ENCODE measurements at places on chromosomes 3 and 15. TPM values are rescaled to one million over a fixed set of nuclear protein-coding genes. Genes with fewer than 3 reads are reported as not detected.

DNA sequence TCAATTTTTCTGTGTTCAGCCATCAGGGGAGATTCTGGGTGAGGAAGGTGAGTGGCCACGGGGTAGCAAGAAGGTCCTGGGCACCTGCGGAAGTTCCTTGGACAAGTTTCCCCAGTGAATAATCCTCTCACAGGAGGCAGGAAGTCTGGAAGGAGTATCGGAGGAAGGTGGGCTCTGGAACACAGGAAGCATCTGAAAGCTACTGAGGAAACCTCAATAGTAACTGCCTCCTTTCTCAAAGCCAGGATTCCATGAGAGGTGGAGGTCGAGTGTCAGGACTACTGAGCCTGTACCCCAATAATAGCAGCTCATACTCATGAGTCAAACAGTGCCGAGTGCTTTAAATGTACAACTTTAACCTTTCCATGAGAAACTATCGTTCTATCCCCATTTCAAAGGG, 110.9 kb downstream of the OXNAD1 start:
- DNase-seq, result no peak

GRCh38 chr3:42062464-42062863, 28.7 kb upstream of the TRAK1 start:
- DNase-seq, result no peak

The LRRC2 gene
- total RNA-seq, result 10.1 TPM

- no peak for DNase-seq
These were observed 16.9 kb downstream of the ITIH3 start for GRCh38 chr3:52811452-52812011.

DNA sequence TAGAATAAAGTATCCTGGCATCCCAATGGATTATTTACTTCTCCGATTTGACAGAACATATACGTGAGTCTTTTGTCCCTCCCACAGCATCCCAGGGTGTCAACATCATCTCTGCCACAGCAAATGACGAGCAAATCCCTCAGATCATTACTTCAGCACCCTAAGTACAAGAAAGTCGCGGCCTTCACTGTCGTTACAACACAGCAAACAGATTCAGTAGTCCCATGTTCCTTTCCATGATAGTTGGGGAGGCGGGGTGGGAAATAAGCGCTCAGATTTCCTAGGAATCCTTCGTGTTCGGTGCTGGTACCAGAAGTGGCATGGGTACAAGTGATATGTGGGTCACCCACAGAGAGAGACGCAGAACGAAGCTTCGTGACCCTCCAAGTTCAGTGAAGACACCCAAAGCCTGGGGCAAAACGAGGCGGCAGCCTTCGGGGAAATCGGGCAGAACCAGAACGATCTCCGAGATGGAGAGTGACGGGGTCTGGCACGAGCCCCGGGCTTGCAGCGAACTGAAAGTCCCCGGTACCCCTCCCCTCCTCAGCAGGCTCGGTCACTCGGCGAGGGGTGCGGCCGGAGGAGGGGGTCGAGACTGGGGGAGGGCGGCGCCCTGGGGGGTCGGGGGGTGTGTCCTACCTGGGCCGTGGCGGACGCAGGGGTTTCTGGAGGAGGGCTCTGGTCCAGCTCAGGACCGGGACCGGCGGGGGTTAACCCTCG, 619 bp downstream of the TTBK2 start:
- peak; percentile 39 for DNase-seq

DNA sequence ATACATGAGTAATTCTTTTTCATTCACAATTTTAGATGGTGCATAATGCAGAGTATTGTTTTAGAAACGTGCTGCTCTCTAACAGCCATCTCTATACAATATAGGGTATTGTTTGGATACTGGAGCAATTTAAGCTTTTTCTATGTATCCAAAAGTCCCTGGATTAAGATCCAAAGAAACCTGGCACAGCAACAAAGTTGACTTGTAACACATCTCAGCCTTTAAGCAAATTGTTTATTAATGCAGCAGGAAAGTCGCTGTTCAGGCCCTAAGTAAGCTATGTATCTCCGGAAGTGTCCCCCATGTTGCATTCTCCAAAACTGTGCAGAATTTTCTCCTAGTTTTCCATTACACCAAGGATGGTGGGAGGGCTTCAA, 7.3 kb downstream of the VGLL4 start:
- no peak for DNase-seq

DNA sequence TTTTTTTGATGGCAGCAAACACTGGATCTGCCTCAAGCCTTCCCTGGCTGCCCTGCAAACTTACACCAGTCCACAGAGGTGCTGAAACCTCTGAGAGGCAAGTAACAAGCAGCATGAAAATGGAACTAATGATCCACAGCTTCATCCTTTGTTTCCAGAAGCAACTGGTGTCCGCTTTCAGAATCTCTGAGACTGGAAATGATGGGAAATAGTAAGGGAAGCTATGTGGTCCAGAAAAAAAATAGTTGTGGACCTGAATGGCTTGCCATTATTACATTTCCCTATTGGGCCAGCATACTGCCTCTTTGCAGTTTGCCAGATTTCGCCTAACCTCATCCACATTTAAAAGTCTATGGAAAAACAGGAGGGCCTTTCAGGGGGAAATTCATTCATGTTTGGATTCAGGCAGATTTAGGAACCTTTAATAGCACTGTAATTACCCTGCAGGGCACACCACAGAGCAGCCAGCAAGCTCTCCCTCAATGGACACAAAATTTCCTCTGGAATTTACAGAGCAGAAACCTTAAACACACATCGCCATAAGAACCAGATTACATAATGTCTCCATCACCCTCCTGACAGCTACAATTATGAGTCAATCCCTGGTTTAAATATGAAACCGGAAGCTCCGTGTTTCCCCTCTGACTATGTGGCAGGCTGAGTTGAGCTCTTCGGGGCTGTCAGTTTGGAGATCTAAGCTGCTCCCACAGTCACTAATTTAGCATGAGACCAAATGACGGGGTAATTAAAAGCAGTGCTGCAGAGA, 134.4 kb downstream of the TMCO5A start:
- peak; percentile 68 for DNase-seq

The UPK1B gene
- not detected for total RNA-seq

The CCR9 gene
- total RNA-seq, result not detected

The HYAL1 gene
- total RNA-seq, result 0.90 TPM

- DNase-seq, result peak; percentile 58
These were observed 172.7 kb downstream of the MEGF11 start for GRCh38 chr15:66080717-66081398.

DNA sequence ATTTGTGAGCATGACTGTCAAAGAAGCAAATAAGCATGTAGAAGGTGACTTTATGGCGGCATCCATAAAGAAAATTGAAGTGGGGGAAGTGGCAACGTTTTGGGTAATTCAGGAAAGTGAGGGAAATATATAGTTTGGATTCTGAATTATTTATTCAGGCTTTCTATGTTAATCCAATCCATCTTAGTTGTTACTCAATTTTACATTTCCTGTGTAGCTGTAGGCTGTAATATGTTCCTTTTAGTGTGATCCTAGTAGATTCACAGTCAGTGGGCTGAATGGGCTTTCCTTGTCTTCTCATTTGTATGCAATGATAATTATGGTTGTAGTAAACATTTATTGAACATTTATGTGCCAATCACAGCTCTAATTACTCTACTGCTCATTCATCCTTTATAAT, 654.1 kb downstream of the EDEM1 start:
- DNase-seq, result no peak

- peak; percentile 23 for DNase-seq
These were observed 1.0 kb downstream of the CPNE9 start for GRCh38 chr3:9704347-9705322.

The STARD5 gene
- total RNA-seq, result 8.8 TPM

- DNase-seq, result no peak
These were observed 39.4 kb upstream of the CCR2 start for GRCh38 chr3:46314517-46314916.

- no peak for DNase-seq
These were observed 274.9 kb upstream of the ZPLD1 start for GRCh38 chr3:102159810-102160451.

GRCh38 chr3:5190147-5190791, 2.8 kb downstream of the EDEM1 start:
- DNase-seq, result no peak

DNA sequence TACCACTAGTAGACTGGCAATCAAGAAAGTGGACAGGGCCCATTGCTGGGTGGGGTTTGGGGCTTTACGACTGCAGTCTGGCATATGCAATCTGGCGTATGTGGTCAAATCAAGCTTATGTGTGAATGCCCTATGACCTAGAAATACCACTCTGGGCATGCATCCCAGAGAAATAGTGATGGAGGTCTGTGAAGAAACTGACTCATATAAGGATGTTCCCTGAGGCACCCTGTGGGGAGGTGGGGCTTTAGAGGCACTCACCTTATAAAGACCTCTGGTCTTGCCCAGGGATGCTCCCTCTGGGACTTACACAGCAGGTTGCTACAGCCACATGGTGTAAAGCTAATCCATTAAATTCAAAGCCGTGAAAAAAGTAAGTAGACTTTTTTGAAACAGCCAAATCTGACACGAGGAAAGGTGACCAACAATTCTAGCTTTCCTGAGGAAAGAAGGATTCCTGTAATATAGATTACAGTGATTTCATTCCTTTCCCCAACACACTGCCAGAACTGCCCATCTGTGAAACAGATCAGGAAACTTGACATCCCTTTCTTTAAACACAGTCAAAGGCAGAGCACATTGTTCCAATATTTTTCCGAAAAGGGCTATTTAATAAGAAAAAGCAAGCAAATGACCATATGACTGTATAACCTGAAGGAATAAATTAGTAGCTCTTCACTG, 13.6 kb downstream of the RARRES1 start:
- DNase-seq, result peak; percentile 92

The CCDC9B gene
- 16.2 TPM for total RNA-seq

- DNase-seq, result no peak
These were observed 24.1 kb upstream of the SACM1L start for GRCh38 chr3:45665101-45665572.

The OXTR gene
- 6.1 TPM for total RNA-seq

DNA sequence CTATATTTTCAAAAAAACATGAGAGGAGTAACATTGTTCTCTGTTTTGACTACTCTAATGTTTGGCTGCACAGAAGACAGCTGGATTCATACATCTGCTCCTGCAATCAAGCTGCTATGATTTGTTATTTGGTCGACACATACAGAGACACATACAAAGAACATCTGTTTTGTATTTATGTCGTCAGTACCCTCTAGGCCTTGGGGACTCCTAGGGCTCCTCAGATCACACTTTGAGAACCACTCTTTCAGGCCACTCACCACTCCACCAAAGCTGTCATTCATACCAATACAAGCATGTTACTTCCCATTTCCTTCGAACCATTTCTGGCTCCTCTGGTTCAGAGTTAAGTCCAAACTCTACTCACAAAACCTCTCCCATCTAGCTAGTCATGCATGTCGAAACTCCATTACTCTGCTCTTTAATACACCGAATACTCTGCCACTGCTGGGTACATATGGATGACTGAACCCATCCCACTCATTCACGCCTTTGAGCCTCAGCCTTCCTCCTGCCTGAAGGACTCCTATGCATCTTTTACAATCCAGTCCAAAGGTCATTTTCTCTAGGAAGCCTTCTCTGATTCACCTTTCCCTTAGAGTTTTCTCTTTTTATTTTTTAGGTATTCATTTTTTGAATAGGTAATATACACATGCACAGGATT, 102.9 kb upstream of the ARHGEF3 start:
- DNase-seq, result no peak

The UBL7 gene
- total RNA-seq, result 50.3 TPM

The SLC22A13 gene
- 0.45 TPM for total RNA-seq

GRCh38 chr3:53820756-53821580, 25.3 kb downstream of the CHDH start:
- DNase-seq, result no peak

- DNase-seq, result peak; percentile 93
These were observed 486.0 kb upstream of the CFAP20DC start for GRCh38 chr3:59535791-59536221.

DNA sequence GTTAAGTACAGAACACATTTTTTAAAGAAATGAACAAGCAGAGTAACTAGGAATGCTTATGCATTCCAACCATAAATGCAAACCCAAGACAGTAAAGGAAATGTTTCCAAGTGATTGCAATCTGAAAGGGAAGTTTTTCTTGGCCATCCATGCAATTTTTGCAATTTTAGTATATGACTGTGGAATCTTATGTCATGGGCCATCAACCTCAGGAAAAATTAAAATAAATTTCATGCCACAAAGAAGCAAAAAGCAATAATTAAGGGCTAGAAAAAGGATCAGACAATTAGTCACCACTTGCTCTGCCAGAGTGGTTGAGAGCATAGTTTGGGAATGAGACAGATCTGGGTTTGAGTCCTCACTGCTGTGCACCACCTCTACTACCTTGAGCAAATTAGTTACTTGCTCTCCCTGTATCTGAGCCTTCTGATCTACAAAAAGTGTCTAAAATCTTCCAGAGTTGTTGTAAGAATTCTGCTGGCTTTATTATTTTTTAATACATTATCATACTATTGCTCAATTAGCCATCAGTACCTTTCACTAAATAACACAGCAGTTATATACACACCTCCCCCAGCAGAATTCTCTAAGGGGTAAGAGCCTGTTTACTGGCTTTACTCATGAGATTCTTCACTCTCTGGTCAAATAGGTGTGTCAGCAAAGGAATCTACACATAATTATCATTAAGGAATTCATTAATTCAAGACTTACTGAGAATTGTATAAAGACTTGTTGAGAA, 49.7 kb upstream of the FBN1 start:
- DNase-seq, result peak; percentile 95

DNA sequence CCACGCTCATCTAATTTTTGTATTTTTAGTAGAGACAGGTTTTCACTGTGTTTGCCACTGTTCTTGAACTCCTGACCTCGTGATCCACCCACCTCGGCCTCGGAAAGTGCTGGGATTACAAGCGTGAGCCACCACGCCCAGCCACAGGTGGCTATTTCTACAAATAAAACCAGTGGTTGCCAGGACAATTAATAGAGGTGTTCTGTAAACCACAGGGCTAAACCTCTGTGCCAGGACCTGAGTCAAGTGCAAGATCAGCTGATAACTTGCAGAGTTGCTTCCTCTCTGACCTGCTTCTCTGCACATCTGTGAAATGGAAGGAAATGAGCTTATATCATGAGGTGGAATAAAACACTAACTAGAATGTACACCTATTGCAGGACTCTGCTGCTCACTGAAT, 72.8 kb downstream of the CD200R1L start:
- DNase-seq, result peak; percentile 52

GRCh38 chr3:67648701-67649100, 5.7 kb downstream of the SUCLG2 start:
- no peak for DNase-seq

Data from fibroblast of the aortic adventitia (primary cell).